ENCODE measurements at places on chromosomes 6 and 20.

- no peak for DNase-seq
Observed at GRCh38 chr6:32519118-32519909, 10.8 kb downstream of the HLA-DRB5 start.

GRCh38 chr6:88238065-88238464 lies 71.9 kb upstream of the CNR1 start:
- no peak for DNase-seq

- DNase-seq = no peak
Observed at GRCh38 chr6:125312478-125312877, 10.7 kb upstream of the HDDC2 start.

GRCh38 chr20:24718696-24719095 lies 230.4 kb upstream of the CST7 start:
- DNase-seq = no peak

DNA sequence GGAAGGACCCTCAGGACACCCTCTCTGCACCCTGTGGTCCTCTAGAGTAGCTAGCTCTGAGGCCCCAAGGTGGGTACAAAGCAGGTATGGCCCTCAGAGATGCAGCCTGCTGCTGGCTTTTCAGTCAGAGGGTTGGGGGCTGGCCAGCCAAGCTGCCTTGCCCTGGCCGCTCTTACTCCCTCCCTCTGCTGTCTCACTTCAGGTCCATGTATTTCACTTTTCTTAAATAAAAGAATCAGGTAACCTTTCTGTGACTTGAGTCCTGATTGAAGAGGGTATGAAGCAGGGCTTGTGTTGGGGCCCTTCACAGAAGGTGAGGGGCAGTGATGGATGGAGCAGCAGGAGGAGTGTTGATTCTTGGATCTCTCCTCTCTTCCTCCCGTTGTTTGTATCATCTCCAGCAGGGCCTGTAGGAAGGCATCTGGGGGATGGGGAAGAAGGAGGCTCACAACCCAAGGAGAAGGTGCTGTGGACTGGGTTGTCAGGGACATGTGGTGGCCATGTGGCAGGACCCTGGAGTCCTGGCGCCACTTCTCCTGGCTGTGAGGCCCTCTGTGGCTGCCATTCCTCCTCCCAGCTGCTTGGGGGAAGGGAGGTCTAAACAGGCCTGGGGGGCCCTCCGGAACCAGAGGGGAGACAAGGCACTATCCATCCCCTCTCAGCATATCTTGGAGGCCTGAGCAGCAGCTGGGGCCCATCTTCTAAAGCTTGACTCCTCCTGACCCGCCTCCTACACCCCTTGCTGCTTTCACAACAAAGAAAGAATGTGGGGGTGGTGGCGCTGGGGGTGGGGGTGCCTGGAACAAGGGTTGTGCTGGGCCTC lies 1.1 kb upstream of the PTK7 start:
- no peak for DNase-seq

DNA sequence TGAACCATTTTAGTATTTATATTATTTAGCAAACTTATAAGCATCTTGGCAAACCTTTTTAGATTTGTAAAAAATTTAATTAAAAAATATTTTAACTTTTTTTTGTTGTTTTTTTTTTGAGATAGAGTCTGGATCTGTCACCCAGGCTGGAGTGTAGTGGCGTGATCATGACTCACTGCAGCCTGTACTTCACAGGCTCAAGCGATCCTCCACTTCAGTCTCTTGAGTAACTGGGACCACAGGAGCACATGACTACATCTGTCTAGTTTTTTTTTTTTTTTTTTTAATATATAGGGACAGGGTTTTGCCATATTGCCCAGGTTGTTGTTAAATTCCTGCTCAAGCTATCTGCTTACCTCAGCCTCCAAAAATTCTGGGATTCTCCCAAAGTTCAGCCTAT lies 161.1 kb downstream of the EYS start:
- no peak for DNase-seq

DNA sequence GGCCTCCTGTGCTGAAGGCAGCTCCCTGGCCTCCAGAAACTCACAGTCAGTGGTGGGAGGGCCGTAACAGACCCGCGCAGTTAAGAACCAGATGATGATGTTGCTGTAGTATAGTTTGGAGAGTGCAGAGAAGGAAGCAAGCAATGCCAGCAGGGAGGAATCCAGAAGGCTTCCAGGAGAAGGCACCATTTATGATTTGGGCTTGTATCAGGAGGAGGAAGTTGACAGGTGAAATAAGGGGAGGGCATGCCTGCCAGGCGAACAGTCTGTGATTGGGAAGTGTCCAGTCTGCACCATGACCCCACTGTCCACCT lies 13.3 kb upstream of the BAK1 start:
- no peak for DNase-seq

- no peak for DNase-seq
Observed at GRCh38 chr20:21047981-21048380, 58.2 kb downstream of the LINC00237 start.

DNA sequence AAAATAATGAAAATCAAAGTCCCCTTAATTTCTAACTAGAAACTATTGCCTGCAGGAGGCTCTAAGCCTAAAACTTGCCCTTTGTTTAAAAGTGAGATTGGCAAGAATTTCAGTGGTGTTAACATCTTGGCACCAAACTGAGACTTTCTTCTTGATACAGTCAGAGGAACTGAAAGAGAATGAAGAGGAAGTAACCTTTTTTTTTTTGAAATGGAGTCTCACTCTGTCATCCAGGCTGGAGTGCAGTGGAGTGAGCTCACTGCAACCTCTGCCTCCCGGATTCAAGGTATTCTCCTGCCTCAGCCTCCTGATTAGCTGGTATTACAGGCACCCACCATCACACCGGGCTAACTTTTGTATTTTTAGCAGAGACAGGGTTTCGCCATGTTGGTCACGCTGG lies 3.6 kb downstream of the DOP1A start:
- DNase-seq = no peak

- no peak for DNase-seq
Observed at GRCh38 chr20:48703511-48704219, 124.1 kb downstream of the PREX1 start.

DNA sequence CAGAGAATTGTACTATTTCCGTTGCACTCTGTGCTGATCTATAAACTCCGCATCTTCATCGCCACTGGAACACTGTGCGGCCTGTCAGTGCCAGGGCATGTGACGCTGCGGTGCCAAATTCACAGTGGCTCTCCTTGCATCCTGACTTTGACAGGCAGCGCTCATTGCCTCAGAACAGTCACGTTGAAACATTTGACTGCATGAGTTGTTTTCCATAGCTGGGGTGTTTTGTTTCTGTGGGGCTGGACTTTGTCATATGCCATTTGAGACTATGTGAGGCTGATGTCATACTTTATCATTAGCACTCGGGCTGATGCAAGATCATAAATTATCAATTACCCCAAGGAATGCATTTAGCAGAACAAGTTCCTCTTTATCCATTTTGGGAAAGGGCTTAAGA lies 32.7 kb downstream of the CFAP61 start:
- no peak for DNase-seq

DNA sequence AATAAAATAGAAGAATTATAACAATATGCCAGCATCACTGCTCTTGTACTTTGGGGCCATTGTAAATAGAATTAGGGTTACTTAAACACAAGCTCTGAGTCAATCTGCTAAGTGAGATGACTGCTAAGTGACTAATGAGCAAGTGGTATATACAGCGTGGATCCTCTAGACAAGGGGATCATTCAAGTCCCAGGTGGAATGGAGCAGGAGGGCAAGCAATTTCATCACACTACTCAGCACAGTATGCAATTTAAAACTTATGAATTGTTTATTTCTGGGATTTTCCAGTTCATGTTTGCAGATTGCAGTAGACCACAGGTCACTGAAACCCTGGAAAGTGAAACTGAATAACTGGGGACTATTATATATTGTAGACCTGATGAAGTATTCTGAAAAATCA lies 235.3 kb downstream of the BTBD3 start:
- DNase-seq = peak; percentile 51

- DNase-seq = no peak
Observed at GRCh38 chr20:63495741-63496595, 2.9 kb downstream of the EEF1A2 start.

DNA sequence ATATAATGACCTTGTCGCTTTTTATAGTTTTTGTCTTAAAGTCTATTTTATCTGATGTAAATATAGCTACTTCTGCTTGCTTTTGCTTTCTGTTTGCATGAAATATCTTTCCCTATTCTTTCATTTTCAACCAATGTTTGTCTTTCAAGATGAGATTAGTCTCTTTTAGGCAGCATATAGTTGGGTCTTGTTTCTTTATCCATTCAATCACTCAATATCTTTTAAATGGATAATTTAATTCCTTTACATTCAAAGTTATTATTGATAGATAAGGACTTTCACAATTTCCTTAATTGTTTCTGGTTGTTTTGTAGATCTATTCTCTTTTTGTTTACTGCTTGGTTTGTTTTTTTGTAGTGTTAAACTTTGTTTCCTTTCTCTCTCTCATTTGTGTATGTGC lies 43.5 kb upstream of the TPD52L1 start:
- DNase-seq = no peak

- DNase-seq = no peak
Observed at GRCh38 chr20:34493646-34494045, 22.6 kb upstream of the DYNLRB1 start.

DNA sequence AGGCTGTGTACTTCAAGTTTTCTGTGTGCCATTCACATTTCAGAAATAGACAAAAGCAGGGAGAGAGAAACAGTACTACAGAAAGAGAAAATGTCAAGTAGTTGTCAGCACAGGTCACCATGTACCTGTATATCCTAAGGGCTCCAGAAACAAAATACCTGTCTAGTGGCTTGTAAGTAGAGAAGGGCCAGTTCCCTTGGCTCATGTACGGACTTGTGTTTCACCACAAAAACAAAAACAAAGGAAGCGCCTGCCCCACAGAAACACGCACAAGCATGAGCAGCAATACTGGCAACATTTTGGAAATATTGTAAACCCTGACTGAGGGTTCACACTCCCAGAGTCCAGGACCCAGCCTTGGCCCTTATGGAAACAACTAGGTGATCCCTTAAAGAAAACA lies 44.3 kb downstream of the CNKSR3 start:
- DNase-seq = no peak

DNA sequence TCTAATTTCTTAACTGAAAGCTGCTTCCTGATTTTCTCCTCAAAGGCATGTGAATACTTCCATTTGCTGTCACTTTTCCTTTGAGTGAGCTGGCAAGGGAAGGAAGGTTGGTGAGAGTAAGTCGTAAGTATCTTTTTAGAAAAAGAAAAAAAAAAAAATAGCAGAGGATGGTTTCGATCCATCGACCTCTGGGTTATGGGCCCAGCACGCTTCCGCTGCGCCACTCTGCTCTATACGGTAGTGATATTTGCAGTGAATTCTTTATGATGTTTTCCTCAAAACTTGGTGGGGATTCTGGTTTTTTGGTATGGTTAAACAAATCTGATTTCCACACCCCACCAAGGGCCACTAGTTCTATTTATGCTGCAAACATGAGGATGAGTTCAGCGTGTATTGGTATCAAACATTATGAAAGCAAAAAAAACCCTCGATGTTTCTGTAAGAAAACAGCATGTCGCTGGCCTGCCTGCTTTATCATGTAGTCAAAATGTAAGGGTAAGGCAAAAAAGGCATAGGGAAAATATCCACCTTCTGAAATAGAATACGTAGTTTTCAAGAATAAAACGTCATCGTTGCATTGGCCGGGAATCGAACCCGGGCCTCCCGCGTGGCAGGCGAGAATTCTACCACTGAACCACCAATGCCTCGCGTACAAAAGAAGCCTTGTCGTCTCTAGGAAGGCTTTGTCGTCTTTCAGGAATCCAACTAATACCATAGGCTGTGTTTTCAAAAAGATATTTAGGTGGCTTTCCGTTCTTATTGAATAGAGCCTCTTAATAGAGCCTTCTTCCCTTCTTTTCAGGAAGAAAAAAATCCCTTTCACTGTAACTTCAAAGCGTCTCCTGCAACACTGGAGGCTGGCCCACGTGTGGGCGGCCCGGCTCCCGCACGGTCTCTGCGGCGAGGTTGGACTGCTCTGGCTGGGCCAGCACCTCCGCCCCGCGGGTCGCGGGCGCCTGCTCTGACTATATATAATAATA lies 9.6 kb downstream of the OR2B2 start:
- DNase-seq = peak; percentile 73

GRCh38 chr20:34069341-34070078 lies 42.5 kb downstream of the EIF2S2 start:
- DNase-seq = peak; percentile 56

DNA sequence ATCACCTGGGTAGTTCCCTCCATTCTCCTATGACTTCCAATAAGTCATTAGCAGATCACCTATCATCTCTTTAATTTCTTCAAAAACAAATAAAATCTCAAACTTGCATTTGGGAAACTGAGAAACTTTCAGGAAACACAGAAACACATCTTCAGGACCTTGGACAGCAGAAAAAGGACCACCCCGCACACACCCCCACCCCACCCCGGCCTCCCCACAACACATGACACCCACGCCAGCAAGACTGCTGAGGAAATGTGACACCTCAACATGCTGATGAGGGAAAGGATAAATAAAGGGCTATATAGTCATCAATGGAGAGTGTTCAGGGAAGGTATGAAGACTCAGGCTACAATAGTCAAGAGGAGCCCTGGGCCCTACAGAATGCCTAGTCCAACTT lies 15.6 kb upstream of the TRIM39 start:
- DNase-seq = no peak

GRCh38 chr20:63223121-63223825 lies 7.3 kb upstream of the YTHDF1 start:
- DNase-seq = no peak

DNA sequence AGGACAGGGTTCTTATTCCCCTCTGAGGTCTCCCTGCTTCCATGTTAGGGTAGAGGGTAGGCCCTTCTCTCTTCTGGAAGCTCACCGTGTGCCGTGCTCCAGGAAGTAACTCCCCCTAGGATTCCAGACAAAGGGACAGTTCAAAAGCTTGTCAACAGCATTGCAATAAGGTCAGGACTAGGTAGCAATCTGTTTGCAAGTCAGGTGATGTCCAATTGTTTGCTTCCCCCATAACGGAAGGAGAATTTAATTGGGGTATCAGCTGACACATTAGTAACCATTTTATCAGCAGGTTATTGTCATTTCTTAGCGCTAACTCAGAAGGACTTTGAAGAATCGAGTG lies 41.9 kb downstream of the SYNJ2 start:
- DNase-seq = no peak

GRCh38 chr6:16514249-16514648 lies 247.0 kb downstream of the ATXN1 start:
- peak; percentile 67 for DNase-seq

GRCh38 chr6:139881728-139882211 lies 507.3 kb upstream of the CITED2 start:
- DNase-seq = peak; percentile 21

GRCh38 chr6:111487661-111488060 lies 4.6 kb upstream of the REV3L start:
- DNase-seq = peak; percentile 68

DNA sequence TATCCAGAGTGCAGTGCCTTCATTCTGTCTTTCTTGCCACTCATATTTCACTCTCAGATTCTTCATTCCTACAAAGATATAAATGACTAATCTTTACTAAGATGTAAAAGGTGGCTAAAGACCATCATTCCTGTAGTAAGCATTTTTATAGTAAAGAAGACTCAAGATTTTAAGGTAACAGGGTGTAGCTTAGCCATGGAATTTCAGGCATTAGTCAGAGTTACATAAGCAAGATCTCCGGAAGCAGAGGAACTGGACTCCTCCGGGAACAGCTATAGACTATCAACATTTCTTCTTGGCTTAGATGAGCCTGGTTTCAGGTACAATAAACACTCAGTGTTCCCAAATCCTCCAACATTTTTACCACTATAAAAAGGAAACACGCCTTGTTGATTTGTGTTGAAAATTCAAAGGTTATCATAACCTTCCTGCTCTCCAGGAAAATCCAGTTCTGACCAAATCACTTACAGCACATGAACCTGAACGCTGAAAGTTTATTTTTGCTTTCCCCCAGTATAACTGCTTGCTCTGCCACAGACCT lies 23.7 kb downstream of the SERPINB1 start:
- DNase-seq = peak; percentile 62

Measured in astrocyte (in vitro differentiated cells and primary cell).